ENCODE measurements at places on chromosomes 2 and 18.
A peak's percentile ranks its signal among the peaks of the same experiment; 100 is the strongest.

DNA sequence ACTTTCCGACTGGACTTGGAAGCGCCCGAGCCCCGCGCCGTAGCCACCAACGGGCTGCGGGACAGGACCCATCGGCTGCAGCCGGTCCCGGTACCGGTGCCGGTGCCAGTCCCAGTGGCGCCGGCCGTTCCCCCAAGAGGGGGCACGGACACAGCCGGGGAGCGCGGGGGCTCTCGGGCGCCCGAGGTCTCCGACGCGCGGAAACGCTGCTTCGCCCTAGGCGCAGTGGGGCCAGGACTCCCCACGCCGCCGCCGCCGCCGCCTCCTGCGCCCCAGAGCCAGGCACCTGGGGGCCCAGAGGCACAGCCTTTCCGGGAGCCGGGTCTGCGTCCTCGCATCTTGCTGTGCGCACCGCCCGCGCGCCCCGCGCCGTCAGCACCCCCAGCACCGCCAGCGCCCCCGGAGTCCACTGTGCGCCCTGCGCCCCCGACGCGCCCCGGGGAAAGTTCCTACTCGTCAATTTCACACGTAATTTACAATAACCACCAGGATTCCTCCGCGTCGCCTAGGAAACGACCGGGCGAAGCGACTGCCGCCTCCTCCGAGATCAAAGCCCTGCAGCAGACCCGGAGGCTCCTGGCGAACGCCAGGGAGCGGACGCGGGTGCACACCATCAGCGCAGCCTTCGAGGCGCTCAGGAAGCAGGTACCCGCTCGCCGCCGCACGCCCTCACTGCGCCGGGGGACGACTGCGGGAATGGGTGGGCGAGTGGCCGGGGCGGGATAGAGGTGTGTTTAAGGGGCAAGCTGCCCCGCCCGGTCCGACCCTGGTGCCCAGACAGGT lies 713 bp downstream of the ATOH8 start:
- DNase-seq: no peak

- no peak for DNase-seq
Measured at GRCh38 chr18:57439609-57439968, 4.4 kb downstream of the ONECUT2 start.

DNA sequence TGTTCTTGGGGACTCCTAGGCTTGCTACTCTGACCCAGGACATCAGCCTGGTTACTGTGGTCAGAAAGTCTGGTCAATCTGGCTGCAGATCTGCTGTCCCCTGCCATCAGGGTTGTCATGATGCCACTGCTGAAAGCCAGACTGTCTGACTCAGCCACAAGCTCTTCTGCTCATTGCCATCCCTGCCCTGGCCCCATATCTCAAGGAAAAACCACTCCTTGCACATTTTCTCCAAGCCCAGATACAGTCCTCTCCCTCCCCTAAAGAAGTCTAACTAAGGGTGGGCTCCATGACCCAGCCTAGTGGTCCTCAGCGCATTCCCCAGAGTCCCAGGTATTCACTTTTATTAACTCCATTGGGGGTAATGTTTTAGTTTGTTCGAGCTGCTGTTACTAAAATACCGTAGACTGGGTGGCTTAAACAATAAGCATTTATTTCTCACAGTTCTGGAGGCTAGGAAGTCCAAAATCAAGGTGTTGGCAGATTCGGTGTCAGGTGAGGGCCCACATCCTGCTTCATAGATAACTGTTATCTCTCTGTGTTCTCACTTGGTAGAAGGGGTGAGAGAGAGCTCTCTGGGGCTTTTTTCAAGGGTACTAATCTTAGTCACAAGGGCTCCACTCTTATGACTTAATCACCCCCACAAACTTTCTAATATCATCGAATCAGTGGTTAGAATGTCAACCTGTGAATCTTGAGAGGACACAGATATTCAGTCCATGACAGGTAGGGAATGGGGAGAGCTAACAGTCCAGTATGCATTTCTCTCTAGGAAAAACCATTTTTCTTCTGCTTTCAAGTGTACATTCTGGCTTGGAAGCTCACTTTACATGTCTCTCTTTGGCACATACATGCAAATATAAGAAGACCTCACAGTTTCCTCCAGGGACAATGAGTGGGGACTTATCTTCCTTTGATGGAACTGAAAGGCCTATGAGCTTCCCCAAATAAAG lies 94.8 kb upstream of the CXCR4 start:
- DNase-seq: peak; percentile 64

DNA sequence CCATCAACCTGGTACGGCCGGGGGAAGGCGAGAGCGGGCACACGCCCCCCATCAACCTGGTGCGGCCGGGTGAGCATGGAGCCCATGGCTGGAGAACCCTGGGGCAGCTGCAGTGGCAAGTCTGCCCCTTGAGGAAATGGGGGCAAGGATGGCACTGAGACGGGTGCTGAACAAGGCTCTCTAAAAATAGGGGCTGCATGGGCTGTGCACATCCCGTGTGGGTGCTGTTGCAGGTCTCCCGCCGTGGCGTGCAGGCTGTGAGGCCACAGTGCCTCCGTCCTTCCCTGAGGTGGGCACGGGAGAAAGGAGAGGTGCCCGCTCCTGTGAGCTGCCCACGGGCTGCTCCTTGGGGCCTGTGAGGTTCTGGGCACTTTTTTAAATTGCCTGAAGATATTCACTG lies 99.2 kb downstream of the NFATC1 start:
- DNase-seq: no peak

DNA sequence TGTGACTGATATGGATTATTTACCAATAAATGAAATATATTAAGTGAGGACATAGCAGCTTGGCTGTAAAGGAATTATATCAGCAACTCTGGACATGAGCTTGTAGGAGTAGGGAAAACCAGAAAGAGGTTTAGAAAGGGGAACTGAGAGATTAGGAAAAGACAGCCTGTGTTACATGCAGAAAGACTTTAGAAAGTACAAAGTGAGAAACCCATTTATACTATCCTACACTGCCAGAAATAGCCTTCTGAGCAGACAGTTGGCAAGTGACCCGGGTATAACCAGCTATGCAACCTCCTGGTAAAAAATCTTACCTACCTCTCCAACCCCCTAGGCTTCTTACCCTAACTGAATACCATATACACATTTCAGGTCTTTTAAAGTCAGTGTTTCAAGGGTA lies 134.1 kb downstream of the ANKRD44 start:
- no peak for DNase-seq

DNA sequence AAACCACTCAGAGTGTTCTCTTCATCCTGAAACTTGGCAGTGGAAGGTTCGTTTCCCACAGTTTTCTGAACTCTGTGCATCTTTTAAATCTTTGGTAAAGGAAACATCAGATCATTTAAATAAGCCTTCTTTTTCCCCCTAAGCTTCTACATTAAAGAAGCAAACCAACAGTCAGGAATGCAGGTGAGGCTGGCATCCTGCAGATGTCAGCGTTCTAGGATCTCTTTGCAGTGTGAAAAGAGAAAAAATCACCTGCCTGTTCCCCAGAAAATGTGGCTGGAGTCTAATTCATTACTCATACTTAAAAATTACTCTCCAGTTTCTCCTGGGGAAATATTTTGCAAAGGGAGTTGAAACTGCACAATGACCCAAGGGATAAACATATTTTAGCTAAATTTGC lies 64.5 kb upstream of the ZCCHC2 start:
- DNase-seq: no peak

DNA sequence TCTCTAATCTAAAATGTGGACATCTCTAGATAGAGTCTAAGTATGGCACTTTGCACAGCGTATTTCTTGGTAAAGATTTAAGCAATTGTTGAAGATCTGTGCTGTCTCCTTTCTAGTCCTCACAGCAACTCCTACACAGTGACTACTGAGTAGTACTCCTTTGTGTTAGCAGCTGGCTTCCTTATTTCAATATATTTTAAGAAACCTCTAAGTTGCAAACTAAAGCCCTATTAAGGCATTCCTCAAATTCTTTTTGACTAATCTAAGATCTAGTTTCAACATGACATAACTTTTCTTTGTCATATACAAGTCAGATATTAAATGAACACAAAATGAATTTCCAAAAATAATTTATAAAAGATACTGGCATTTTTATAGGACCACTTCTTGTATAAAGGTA lies 121.8 kb upstream of the DNAJC10 start:
- no peak for DNase-seq

GRCh38 chr2:112938904-112939303 lies 27.9 kb downstream of the IL37 start:
- DNase-seq: no peak

DNA sequence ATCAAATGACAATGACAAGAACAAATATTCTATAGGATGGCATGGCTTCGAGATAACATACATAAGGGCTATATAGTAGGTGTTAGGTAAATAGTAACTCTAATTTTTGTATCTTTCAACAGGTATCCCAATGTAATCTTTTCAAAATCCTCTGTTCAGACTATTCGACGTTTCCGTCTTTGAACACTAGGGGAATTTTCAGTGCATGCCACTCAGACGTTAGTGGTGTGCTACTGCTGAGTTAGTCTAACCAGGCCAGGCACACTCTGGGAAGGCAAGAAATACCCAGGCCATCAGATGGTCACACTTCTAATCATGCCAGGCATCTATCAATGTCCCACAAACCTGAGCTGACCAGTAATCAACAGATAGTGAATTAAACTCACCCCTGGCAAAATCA lies 14.6 kb upstream of the CREG2 start:
- DNase-seq: peak; percentile 9

- DNase-seq: no peak
Measured at GRCh38 chr2:187834787-187835186, 280.6 kb upstream of the TFPI start.

DNA sequence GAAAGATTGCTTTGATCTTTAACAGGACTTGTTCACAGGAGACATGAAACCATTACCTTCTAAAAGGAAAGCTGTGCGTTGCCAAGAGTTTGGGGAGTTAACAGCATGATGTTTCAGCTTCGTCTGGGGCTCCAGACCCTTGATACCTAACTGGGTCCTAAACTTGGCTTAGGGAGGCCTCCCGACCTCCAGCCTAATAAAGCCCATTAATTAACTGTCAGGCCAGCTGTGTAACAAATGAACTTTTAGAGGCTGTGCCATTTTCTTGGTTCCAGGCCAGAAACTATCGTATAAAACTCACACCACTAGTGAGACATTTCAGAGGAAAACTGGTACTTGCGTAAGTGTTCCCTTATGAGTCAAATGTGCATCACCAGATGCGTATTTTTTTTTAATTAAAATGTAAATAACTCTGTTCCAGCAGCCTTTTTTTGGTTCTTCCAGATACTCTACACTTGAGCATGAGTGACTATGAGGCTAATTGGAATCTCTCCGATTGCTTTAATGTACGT lies 236.5 kb downstream of the BCL2 start:
- DNase-seq: no peak

- no peak for DNase-seq
Measured at GRCh38 chr2:99509387-99509786, 19.6 kb upstream of the REV1 start.

DNA sequence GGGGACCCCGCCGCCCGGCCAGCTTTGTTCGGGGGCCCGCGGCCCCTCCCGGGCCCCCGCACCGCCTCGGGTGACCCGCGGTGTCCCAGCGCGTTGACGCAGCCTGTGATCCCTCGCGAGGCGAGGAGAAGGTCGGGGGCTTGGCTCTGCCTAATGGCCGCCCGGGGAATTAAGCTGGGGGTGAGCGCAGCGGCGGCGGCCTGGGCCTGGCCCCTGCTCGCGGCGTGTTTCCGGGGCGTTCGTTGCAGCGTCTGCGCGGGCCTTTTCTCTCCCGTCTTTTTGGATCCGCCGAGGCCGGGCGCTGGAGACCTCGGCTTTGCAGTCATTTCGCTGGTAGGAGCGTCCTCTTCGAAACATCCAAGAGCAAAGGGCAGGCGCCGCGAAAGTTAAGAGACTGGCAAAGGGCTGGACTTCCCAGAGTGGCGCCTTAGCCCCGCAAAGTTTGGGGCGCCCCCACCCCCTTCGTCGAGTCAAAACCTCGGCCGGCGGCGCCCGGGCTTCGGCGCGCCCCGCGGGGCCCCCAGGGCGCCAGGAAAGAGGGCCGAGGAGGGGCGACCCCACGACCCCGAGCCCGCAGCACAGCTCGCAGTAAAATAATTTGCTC lies 1.3 kb downstream of the SALL3 start:
- no peak for DNase-seq

GRCh38 chr2:169260246-169260645 lies 102.1 kb downstream of the LRP2 start:
- DNase-seq: no peak

GRCh38 chr18:75167759-75168618 lies 41.0 kb downstream of the PTGR3 start:
- DNase-seq: no peak

DNA sequence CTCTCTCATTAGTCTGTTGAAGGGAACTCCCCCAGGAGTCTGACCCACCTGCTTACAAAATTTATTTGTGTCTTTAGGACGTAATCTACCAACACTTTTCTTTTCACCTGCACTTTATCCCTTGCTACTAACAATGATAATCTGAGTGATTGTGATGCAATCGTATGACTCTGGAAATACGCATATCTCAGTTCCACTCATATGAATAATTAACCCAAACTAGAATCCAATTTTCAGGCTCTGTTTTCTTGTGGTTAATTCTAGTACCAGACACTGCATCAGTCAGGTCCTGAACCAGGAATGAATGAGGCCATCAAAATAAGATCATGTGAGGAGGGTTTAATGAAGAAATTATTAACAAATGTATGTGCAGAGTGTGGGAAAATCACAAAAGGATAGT lies 158.4 kb upstream of the SRD5A2 start:
- no peak for DNase-seq

DNA sequence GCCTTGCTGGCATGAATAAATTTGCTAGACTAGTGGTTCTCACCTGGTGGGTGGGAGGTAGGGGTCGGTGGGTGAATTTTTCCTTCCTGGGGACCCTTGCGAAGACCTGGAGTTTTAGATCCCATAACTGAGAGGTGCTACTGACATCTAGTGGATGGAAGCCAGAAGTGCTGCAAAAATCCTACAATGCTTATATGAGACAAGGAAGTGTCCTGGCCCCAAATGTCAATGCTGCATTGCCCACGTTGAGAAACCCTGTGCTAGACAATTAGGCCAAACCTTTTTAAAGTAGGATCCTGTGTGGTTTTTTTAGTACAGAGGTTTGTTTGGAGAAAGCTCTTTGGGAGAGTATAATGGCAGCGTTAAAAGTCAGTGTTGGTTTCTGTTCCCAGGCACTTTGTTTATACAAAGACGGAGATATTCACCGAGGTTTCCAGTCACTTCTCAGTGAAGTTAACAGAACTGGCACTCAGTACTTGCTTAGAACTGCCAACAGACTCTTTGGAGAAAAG lies 9.6 kb downstream of the SERPINB8 start:
- peak; percentile 80 for DNase-seq

- DNase-seq: no peak
Measured at GRCh38 chr2:109214651-109215371, 85.8 kb downstream of the SH3RF3 start.

DNA sequence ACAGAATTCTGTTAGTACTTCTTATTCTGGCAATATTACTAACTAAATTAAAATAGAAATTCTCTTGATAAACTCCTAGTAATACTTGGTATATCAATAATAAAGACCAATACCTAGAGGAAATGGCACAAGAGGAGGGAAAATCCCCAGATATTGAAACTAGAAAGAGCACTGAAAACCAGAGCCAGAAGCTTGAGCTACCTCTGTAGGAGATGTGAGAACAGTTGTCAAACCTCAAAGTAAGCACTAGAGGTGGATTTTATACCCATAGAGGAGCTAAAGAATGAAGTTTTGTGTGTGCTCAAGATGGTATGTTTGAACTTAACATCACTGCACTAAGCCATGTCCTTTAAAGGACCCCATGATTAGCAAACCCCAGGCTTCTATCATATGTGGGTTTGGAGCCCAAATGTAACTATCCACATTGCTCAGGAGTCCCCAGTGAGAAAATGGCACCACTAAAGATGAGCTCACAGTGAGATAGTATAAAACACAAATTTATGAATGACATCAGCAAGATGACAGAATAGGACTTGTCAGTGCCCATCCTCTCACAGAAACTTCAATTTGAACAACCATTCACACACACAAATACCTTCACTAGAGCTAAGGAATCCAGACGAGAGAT lies 122.1 kb downstream of the PKP4 start:
- DNase-seq: no peak
